ENCODE measurements at places on chromosomes 12 and 14.

DNA sequence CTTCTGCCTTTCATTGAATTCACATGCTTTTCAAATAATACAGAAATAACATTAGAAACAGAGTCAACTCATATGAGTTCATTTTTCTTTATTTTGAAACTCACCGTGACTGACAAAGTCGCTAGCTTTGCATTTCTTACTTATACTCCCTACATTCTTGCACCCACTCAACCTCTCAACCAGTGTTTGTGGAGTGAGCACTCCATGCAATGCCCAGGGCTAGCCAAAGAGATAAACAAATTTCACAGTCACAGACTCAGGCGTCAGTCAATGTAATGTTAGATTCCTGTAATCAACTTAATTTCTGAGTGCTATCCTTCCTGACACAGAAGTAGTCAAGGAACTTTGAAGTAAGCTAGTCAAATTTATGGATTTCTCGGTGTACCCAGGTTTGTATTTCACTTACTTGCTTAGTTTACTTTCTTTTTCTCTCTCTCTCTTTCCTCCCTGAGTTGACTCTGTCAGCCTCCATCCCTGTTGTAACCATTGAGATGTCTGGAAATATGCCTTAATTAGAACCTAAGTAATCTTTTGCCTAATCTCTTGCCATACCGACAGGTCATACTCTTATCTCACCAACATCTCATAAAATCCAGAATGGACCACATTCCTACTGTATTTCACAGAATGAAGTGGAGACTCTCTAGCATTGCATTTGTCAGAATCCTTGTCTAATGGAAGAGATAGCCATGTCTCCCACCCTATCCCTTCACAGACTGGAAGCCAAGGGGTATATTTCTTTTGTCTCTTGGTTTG lies 413.0 kb downstream of the AEBP2 start:
- DNase-seq: no peak

GRCh38 chr12:63764481-63764880 lies 15.2 kb upstream of the RXYLT1 start:
- no peak for DNase-seq

- no peak for DNase-seq
Measured at GRCh38 chr14:95526483-95527386, 8.1 kb upstream of the GLRX5 start.

DNA sequence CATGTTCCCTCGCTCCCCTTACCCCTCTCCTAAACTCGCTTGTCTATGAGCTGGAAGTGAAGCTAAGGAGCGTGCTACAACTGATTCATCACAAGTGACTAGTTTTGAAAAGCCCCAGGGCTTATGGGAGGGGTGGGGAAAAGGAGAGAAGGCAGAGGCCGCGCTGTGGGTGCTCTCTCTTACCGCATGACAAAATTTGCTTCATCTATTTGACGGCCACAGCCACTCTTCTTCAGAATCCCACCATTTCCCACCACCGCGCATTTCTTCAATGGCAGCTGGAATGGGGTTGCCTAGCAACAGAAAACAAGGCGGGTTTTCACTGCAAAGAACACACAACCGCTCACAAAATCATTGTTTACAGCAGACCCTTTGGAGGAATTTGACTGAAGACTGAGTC lies 79.4 kb downstream of the ST8SIA1 start:
- DNase-seq: no peak

- no peak for DNase-seq
Measured at GRCh38 chr12:86290615-86291014, 34.4 kb upstream of the MGAT4C start.

- peak; percentile 81 for DNase-seq
Measured at GRCh38 chr12:56836317-56836716, 73.2 kb downstream of the HSD17B6 start.

- no peak for DNase-seq
Measured at GRCh38 chr14:94177806-94178205, 3.7 kb downstream of the PPP4R4 start.

DNA sequence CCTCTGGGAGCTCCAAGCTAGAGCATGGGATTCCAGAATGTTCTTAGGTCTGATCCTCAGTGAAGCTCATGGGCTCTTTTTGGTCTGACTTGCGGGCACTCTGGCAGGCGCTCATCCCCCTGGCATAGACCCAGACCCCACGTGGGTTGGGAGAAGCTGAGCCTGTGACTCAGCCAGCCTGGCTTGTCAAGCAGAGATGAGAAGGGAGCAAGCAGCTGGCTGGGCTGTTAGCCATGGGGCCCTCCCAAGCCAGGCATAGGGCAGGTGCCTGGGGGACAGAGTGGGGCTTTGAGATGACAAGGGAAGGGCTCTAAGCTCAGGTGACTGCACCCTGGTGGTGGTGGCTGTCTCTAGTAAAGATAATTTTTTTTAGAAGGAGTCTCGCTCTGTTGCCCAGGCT lies 80.3 kb upstream of the NOS1 start:
- DNase-seq: no peak

GRCh38 chr12:68020699-68021098 lies 31.5 kb downstream of the IFNG-AS1 start:
- DNase-seq: no peak

- DNase-seq: no peak
Measured at GRCh38 chr14:63761351-63762117, 33.7 kb upstream of the SGPP1 start.

- DNase-seq: no peak
Measured at GRCh38 chr12:113059071-113059595, 2.6 kb downstream of the DTX1 start.

Data from RWPE2 (cell line).